ENCODE measurements at places on chromosomes 5 and 9. TPM values are rescaled to one million over a fixed set of nuclear protein-coding genes. Genes with fewer than 3 reads are reported as not detected.

ANKRD20A1 gene
- total RNA-seq, result not detected

PDE6A gene
- total RNA-seq, result 0.47 TPM

PCAT7 gene
- total RNA-seq, result not detected

SLC1A3 gene
- 25.3 TPM for total RNA-seq

SPATA6L gene
- total RNA-seq, result 0.21 TPM

FOXD4 gene
- 0.19 TPM for total RNA-seq

MAP1B gene
- 60.3 TPM for total RNA-seq

GCNT4 gene
- 0.35 TPM for total RNA-seq

SOX30 gene
- total RNA-seq, result 0.47 TPM

FAM169A gene
- total RNA-seq, result 3.2 TPM

JAKMIP2 gene
- not detected for total RNA-seq

FOXD4L5 gene
- total RNA-seq, result not detected

TNC gene
- total RNA-seq, result 2.0 TPM

EDIL3 gene
- total RNA-seq, result 118 TPM

DRD1 gene
- not detected for total RNA-seq

LCN1 gene
- not detected for total RNA-seq

ABCA1 gene
- 42.3 TPM for total RNA-seq

HTR1A gene
- total RNA-seq, result not detected

GPX3 gene
- total RNA-seq, result 5.6 TPM

SLC1A1 gene
- 0.57 TPM for total RNA-seq

STC2 gene
- total RNA-seq, result 482 TPM

CDKN2B-AS1 gene
- total RNA-seq, result 2.7 TPM

ADAMTS19 gene
- not detected for total RNA-seq

ACOT12 gene
- not detected for total RNA-seq

MRPS30 gene
- 76.2 TPM for total RNA-seq

IGFBPL1 gene
- total RNA-seq, result 22.9 TPM

SLC2A6 gene
- 16.0 TPM for total RNA-seq

WNT8A gene
- total RNA-seq, result not detected

PCDHGC4 gene
- 2.0 TPM for total RNA-seq

LVRN gene
- 4.0 TPM for total RNA-seq

GPR151 gene
- not detected for total RNA-seq

LRRC19 gene
- total RNA-seq, result not detected

PTGES gene
- total RNA-seq, result not detected

PALM2AKAP2 gene
- 26.6 TPM for total RNA-seq

PAEP gene
- total RNA-seq, result not detected

ASPN gene
- total RNA-seq, result 0.19 TPM

DEPDC1B gene
- 0.99 TPM for total RNA-seq

ATP10B gene
- total RNA-seq, result not detected

BAAT gene
- total RNA-seq, result 0.37 TPM

PNPLA7 gene
- 1.3 TPM for total RNA-seq

FLT4 gene
- 0.75 TPM for total RNA-seq

BRINP1 gene
- total RNA-seq, result 0.47 TPM

Data from myocyte (in vitro differentiated cells).